ENCODE measurements at places on chromosomes 7 and 10.

DNA sequence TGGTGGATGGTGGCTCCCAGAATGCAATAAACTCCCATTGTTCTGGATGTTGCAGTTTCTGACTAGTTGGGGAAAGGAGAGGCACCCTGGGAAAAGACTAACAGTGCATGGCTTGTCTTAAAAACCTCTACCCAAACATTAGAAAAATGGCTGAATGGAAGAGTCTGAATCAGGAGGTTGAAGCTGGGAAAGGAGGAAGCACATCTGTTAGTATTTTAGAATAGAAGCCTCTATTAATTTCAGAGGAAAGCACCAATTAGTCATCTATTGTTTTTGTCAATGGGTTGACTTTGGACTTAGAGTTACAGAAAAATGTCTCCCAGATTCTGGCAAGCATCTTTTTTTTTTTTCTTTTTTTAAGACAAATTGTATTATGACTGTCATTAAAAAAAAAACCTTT lies 56.1 kb upstream of the ELMO1 start:
- DNase-seq, result no peak

GRCh38 chr7:24440892-24441291 lies 132.4 kb upstream of the PALS2 start:
- peak; percentile 69 for DNase-seq

- no peak for DNase-seq
Observed at GRCh38 chr10:124935946-124936345, 6.0 kb upstream of the ZRANB1 start.

DNA sequence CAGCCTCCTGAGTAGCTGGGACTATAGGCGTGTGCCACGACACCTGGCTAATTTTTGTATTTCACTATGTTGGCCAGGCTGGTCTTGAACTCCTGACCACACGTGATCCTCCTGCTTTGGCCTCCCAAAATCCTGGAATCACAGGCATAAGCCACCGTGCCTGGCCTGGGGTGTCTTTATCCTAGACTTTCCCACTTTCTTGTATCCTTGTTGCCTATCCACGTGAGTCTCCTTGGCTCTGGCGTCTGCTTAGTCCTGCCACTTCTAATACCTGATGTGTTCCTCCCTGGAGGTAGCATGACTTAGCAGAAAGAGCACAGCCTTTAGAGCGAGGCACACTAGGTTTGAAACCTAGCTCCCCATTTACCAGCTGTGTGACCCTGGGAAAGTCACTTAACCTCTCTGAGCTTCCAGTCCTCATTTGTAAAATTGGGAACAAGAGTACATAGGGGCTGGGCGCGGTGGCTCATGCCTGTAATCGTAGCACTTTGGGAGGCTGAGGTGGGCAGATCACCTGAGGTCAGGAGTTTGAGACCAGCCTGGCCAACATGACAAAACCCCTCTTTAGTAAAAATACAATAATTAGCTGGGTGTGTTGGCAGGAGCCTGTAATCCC lies 344.6 kb downstream of the TYW1 start:
- DNase-seq, result no peak

DNA sequence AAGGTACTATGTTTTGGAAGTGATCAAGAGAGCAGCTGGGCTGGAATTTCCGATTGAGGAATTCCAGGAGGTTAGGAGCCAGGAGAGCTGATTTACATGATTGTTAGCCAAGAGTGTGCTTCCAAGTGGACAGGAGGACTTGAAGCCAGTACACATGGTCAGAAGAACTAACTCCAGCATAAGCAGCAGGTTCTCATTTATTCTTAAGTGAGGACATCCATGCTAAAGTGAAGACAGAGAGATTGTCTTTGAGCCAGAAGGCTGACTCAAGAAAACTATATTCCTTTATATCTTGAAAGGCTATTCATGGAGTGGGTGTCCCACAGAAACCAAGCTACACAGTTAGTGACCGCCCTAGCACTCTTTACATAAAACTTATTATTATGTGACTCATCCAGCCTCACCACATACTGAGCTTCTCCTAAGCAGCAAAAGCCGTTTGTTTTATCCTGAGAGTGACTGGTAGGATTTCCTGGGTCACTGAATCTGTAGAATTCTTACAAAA lies 56.7 kb upstream of the SEMA3A start:
- no peak for DNase-seq

DNA sequence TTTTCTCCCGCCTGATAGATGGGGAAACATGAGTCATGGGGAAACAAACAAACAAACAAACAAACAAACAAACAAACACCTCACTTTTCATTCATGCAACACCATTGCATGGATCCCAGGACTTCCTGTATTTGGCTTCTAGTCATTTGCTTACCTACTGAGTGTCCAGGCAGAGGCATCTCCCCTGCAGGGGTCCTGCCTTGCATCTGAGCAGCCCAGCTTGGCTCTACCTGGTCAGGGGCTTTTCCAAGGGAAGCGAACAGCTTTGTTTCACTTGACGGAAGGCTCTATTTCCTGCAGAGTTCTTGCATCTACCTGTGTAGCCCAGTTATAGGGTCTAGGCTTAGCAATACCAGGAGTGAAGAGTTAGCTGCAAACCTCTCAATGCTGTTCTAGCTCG lies 374.2 kb downstream of the GATA3 start:
- DNase-seq, result no peak

- DNase-seq, result no peak
Observed at GRCh38 chr7:27124096-27124901, 6.3 kb downstream of the HOXA4 start.

DNA sequence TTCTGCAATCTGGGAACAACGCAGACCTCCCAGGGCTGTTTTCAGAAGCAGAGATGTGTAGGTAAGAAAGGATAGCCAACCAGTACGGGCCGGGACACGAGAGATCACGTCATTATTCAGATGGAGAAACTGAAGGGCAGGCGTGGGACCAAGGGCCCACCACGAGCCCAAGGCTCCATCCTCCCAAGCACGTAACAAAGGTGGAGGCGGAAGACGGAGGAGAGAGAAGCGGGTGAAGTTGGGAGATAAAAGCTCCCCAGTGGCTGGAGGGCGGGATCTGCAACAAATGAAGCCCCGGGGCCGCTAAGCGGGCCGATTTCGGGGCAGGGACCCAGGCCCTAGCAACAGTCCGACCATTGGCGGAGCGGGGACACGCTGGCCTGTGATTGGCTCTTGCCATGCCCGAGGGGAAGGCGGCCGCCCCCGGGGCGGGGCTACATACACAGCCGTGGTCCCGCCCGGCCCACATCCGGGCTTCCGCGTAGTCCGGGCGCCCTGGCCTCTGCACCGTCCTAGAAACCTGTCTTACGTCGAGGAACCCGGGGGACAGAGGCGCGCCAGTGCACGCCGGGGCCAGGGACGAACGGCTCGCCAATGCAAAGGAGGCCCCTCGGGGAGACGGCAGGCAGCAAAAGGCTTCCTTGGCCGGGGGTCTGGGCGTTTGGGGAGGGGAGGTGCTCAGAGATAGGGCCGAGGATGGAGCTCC lies 15.5 kb downstream of the HSPB1 start:
- peak; percentile 97 for DNase-seq

DNA sequence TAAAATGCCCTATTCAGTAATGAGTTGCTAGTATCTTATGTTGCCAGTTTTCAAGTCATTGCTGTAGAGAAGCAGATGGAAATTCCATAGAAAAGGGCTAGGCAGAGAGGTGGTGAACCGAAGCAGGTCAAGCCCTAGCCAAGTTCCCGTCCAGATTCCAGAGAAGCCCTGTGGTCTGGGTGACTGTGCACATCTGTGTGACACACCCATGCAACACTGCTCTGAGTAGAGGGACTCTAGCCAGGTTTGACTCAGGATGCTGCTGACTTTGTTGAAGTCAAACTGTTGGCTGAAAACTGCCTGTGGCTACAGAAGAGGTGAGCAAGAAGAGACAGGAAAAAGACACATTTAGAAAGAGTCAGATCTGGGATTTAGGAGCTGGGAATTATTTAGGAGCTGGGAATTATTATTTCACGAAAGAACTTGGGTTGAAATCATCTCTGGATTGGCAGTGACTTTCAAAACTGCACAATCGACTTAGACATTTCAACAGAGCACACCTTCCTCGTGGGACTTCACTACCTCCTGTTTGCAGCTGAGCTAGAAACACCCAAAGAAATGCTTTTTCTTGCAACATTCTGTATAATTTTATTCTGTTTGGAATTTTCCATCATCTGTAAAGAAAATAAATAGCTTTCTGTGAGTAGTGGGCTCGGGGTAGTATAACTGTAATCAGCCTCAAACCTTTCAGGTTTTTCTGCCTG lies 149.1 kb upstream of the PRKCQ start:
- no peak for DNase-seq

DNA sequence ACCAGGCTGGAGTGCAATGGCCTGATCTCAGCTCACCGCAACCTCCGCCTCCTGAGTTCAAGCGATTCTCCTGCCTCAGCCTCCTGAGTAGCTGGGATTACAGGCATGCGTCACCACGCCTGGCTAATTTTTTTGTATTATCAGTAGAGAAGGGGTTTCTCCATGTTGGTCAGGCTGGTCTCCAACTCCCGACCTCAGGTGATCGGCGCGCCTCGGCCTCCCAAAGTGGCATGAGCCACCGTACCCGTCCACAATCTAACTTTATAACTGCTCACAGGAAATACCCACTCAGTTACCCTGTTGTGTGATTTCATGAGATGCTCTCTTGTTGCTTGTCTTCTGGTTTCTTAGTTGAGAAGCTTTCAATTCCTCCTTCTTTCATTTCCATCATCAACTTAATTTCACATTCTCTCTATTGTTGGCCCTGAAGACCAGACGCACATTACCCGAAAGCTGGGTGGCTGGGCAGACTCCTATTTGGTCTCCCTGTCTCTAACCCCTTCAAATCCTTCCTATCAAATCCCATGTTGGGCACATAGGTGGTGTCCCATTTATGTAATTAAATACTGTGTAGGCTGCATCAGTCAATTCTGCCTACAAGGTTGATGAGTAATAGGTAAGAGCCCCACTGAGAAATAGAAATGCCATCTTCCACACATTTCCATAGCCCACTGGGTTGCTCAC lies 1.1 kb upstream of the GSTO2 start:
- no peak for DNase-seq

DNA sequence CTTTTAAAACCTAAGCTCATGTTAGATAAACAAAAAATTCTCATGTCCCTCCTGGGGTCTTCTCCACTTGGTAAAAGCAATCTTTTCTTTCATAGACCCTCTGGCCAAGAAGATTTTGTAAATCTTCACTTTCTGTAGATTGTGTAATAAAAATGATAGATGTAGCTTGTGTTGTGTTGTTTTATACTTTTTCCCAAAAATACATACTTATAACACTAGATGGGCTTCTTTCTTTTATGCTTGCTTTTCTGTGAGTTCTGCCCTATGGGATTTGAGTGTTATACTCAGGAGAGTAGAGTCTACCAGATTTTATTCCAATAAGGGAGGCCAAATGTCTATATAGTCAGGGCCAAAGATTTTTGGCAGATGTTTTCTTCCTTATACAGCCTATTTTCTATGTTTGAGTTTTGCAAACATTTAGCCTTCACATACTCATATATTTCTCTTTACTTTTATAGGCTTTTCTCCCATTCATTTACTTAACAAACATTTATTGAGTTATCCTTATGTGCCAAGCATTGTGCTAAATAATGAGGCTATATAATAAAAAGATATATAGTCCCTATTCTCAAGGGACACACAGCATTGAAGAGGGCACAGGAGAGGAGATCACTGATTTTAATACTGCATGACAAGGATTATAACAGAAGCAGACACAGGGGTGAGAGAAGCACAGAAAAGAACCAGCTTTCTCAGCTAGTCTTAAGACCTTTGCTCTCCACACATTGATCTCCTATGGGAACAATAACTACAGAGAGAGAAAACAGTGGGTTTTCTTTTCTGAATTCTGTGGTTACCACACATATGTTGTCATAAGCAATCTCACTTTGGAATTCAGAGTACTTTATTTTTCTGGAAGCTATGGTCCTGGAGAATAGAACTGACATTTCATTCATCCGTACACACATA lies 58.0 kb upstream of the PNLIP start:
- no peak for DNase-seq

GRCh38 chr10:60105295-60105695 lies 198.9 kb upstream of the CCDC6 start:
- DNase-seq, result no peak

DNA sequence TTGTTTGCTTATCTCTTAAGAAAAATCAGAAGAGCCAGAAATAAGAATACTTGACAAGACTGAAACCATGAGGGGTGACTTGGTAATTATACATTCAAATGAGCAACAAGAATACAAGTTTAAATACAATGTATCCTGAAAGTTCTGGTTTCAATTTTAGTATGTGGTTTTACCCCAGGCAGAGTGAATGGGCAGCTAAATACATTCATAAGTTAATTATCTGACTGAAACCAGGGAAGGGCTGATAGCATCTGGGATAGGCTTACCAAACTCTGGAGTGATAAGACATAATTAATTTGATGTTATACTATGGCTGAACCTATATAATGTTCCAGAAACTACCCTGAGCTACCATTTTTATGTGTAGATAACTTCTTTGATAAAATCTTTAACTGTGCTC lies 252.2 kb upstream of the PLXNA4 start:
- peak; percentile 14 for DNase-seq

GRCh38 chr10:53111529-53111928 lies 338.9 kb upstream of the MBL2 start:
- no peak for DNase-seq

DNA sequence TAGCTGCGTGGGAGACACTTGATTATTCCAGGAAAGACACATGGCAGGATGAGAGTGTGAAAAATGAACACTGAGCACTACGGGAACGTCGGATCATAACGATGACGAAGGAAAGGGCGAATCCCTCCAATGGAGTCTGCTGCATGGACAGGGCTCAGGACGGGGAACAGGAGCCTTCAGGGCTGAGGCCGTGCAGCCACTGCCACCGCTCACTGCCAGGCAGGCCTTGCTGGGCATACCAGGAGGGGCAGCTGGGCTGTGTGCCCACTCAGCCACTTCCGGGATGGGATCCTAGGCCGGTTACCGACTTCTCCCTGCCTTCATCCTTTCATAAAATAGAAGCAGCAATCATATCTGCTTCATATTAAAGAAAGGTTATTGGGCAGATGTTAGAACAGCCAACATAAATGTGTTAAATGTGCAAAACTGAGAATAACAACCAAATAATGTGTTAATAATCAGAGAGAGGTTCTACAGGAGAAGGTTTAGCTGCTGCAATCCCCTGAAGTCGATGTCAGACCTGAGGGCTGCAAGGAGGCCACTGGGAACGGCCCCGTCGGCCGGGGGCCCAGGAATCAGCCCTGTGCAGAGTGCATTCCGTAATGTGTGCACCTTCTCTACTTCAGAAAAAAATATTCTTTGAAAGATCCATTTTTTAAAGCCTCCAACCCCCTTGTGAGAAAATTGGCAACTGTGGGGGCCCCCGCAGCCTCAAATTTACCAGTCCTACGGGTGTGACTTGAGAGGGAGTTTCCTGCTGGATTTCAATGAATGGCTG lies 63.6 kb downstream of the ADARB2 start:
- no peak for DNase-seq

- DNase-seq, result peak; percentile 8
Observed at GRCh38 chr10:60130130-60130579, 223.8 kb upstream of the CCDC6 start.

DNA sequence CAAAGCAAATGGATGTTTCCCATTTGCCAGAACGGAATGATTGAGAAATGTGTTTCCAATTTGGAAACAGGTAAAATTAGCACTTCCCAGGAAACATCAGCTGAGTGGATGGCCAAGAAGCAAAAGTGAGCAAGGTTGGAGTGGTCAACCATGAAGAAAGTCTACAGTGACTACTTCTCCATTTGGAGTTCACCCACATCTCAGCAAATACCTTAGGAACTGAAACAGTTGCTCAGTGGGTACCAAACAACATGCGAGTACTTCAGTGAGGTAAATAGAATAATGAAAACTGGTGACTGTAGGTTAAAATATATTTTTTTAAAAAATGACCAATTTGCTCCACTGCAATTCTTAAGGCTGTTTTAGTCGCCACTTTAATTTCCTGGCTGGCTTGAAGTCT lies 57.7 kb downstream of the SLC16A9 start:
- DNase-seq, result no peak

- no peak for DNase-seq
Observed at GRCh38 chr7:957418-958220, 3.1 kb upstream of the ADAP1 start.

Measured in activated CD4-positive, alpha-beta T cell treated with anti-CD3 and anti-CD28 coated beads, Interleukin-2, amount 50 U/mL, for 16 hours (primary cell).